ENCODE measurements at places on chromosomes 4 and X.

- no peak for DNase-seq
These were observed 553.2 kb upstream of the FAT1 start for GRCh38 chr4:187276736-187277408.

GRCh38 chrX:80139564-80139963 lies 125.0 kb downstream of the TBX22 start:
- DNase-seq: no peak

DNA sequence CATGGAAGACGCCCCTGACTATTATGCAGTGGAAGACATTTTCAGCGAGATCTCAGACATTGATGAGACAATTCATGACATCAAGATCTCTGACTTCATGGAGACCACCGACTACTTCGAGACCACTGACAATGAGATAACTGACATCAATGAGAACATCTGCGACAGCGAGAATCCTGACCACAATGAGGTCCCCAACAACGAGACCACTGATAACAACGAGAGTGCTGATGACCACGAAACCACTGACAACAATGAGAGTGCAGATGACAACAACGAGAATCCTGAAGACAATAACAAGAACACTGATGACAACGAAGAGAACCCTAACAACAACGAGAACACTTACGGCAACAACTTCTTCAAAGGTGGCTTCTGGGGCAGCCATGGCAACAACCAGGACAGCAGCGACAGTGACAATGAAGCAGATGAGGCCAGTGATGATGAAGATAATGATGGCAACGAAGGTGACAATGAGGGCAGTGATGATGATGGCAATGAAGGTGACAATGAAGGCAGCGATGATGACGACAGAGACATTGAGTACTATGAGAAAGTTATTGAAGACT lies 3.6 kb downstream of the TSPYL2 start:
- DNase-seq: no peak

DNA sequence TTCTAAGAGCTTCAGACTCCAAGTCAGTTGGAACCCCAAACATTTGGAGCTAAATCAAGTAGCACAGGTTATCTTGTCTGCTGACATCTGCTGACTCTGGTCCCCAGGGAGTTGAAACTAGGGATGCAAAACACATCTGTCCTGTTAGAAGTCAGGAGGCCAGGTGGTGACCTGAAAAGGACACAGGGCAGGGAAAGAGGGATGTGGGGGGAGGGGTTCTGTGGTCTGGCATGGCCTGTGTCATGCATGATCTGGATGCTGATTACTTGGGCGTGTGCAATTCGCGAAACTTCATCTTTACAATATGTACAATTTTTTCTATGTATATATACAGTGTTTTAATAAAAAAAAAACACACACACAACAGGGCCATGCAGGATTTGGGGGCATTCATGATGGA lies 55.3 kb downstream of the FHDC1 start:
- no peak for DNase-seq

- DNase-seq: no peak
These were observed 15.5 kb downstream of the NKX3-2 start for GRCh38 chr4:13528821-13529127.

DNA sequence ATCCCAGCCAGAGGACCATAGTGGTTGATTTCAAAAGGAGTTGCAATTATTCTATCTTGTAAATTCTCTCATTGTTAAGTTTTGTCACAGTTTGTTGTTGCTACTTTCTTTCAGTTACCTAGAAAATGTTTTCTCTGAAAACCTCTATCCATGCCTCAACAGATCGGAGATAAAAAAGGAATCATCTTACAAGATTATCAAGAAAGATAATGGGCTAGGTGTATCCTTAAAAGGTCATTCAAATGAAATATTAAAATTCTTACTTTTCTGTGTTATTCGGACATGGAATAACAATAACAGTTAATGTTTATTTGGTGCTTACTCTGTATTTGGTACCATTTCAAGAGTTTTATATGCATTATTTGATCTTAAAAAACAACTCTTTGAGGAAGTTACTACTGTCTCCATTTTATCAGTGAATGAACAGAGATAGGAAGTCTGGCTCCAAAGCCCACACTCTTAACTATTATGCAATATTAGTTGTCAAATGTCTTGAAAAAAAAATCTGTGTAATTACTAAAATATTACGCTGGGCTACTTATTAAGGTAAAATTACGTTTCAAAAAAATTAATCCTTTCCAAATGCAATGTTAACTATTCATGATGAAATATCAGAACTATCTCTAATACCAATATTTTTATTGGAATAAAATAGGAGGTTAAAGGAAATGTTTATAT lies 97.5 kb downstream of the SNCA start:
- DNase-seq: no peak

DNA sequence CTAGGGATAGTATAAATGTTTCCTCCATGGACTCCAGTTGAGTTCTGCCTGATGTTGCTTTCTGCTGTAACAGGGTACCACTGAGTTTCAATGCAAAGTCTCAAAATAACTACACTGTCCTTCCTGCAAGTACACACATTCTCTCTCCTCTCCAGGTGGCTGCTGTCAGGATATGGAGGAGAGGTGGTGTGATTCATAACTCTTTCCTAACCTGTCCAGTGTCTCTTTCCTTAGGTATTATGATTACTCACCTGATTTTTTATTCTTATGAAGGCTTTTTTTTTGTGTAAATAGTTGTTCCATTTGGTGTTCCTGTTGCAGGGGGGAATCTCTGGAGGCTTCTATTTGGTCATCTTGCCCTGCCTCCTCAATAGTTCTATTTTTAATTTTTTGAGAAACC lies 39.8 kb upstream of the POF1B start:
- no peak for DNase-seq

- no peak for DNase-seq
These were observed 26.5 kb upstream of the PSAPL1 start for GRCh38 chr4:7461230-7461629.

DNA sequence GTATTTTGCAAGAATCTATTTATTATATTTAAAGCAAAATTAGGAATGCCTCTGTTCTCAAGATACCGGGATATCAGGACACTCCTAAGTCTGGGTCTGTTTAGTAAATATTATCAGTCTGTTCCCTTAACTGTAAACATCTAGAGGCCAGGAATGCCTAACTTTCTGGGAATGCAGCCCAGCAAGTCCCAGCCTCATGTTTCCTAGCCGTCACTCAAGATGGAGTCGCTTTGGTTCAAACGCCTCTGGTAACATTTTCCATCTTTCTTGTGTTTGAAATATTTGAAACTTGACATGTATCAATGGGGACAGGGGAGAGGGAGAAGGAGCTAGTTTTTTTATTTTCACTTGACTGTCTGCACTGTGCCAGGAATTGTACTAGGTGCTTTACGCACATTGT lies 85.4 kb downstream of the FBXL5 start:
- no peak for DNase-seq

GRCh38 chrX:16444353-16444752 lies 205.6 kb upstream of the S100G start:
- no peak for DNase-seq

DNA sequence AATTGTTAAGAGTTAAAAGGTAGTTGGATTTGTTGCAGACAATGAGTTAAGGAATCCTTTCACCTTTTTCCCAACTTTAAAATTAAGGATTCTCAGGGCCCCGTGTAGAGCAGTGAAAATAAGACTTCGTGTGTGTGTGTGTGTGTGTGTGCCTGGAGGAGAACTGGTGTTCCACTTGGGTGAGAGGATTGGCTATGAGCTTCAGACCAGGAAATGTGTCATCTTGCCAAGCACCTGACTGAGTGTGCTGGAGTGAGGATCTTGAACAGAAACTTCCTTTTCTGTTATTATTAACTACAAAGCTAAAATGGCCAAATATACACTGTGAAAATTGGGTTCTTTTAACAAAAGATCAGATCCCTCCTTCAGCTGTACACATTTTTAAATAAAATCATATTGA lies 113.1 kb upstream of the VCX2 start:
- DNase-seq: no peak

DNA sequence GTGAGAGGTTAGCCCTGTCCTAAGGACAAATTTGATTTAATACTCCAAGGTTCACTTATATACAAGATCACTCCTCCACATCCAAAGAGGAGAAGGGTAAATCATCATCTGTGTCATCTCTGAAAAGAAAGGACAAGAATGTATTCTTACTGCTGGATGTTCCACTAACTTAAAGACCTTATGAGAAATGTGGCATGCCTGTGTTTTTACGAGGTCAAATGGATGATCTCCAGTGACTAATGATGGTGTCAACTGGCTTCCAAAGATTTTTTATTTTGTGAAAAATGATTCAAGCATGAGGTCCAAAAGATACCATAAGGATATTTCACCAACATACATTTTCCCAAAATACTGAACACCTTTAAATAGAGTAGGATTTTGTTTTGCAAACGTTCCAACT lies 143.4 kb downstream of the PTCHD1 start:
- no peak for DNase-seq
